IMR-90 (cell line): ENCODE measurements at places on chromosomes 4 and X. TPM values are rescaled to one million over a fixed set of nuclear protein-coding genes. Genes with fewer than 3 reads are reported as not detected.

The UNC5C gene
- under 0.01 TPM in 1 of 2 replicates, not detected in the other for total RNA-seq

The CCDC158 gene
- total RNA-seq = not detected in 2 replicates

The ARX gene
- not detected in 2 replicates for total RNA-seq

The ODAPH gene
- not detected in 2 replicates for total RNA-seq

The EREG gene
- total RNA-seq = 0.36 and 1.1 TPM in 2 replicates

The ARFIP1 gene
- 30.5 and 37.5 TPM in 2 replicates for total RNA-seq

DNA sequence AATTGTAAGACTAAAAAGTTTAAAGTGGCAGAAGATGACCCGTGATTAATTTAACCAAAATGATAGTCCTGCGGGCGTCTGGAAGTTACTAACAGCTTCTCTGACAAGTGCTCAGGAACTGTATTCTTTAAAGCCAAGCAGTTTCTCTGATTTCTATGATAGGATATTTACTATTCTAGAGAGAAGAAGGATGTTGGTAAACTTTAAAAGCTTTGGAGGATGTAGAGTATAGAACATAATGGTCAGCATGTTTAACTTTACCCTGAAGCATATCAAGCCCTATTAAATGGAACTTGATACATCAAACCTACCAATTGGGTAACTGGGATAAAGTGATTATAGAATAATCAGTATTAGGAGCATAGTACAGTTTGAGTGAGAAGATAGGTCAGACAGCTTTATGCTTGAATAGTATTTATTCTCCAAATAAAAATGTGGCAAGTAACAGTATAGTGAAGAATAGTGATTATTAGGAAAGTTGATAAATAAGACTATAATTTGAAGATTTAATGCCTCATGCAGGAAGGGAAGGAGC, 1.8 kb downstream of the STIM2 start:
- no peak for DNase-seq

GRCh38 chrX:23235051-23235450, 99.6 kb upstream of the PTCHD1 start:
- no peak for DNase-seq

DNA sequence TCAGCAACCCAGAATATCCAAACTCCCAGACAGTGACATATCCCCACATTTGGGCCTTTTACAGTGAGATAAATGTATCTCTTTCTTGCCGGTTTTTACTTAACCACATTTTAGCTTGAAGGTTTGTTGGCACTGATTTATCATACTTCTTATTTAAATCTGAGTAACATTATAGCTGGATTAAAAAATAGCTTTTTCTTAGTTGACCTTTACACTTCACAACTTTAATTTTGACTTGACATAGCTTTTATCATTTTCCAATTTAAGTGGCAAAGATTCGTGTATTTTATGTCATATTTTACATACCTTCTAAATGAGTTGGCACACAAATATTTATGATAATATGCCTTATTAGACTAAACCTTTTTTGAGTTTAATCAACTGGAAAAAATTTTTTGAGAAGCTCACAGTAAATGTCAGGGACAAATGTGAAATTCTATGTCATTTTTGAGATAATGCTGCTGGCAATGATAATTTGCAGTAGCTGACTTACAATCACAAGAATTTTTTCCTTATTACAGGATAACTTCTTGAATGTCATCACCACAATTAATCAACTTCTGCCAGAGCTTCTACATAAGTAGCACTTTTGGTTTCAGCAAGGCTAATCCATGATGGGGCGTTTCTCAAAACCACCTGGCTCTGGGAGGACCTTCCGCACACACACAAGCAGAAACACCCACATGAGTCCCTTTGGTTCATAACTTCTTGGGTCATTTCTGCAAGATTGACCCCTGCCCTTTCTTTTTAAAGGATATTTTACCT, 80.3 kb downstream of the SYTL5 start:
- no peak for DNase-seq

GRCh38 chr4:177484613-177485021, 42.4 kb upstream of the AGA start:
- DNase-seq = peak; percentile 97

GRCh38 chr4:39910064-39910463, 67.6 kb downstream of the PDS5A start:
- DNase-seq = no peak

DNA sequence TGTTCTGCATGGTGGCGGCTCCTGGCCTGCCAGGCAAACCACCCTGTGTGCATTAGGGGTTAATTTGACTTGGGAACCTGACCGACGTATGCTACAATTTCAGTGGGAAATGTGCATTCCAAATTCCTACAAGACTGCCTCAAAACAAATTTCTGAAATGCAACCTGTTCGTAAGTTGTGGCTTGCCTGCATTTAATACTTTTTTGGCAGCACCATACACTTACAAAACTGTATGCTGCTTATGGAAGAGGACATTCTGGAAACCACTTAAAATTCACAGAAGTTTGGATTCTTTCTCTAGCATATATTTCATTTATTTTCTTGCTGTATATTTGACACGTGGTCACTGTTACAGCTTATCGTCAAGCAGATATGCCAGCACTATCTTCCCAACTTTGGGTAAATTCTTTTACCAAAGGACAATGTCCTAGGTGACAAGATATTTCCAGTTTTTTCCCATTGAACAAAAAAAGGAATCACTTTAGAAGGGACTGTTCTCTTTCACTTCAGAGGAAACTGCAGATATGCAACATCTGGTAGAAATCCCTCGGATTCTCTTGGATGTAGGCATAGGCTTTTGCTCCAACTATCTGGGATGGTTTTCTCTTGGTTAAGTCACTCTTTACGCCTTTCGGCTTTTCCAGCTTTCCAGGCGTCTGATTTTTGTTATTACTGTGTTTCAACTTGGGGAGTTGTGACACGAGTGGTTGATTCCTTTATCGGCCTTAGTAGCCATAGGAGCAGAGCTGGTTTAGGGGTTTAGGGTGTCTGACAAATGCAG, 9.7 kb upstream of the TENM3 start:
- DNase-seq = no peak

DNA sequence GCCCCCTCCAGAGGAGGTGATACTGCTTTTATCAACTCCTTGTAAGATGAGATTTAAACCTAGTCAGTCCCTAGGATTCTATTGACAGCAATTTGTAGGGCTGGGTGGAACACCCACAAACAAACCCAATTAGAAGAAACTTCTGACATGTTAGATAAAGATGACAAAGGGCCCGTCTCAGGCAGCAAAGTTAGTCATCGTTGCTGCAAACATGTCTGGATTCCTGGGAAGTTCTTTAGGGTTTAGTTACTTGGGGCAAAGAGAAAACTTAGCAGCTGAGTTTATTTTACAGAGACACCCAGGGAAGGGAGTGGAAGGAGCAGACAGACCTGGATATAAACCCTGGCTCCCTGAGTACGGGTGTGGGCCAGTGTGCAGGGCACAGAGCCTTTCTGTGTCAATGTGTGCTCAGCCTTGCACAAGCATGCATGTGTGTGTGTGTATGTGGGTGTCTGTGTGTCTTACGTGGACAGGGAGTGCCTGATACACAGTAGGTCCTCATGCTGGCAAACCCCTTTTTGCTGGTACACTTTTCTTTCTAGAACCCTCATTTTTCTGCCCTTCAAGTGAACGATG, 130.0 kb upstream of the STX18 start:
- peak; percentile 54 for DNase-seq

DNA sequence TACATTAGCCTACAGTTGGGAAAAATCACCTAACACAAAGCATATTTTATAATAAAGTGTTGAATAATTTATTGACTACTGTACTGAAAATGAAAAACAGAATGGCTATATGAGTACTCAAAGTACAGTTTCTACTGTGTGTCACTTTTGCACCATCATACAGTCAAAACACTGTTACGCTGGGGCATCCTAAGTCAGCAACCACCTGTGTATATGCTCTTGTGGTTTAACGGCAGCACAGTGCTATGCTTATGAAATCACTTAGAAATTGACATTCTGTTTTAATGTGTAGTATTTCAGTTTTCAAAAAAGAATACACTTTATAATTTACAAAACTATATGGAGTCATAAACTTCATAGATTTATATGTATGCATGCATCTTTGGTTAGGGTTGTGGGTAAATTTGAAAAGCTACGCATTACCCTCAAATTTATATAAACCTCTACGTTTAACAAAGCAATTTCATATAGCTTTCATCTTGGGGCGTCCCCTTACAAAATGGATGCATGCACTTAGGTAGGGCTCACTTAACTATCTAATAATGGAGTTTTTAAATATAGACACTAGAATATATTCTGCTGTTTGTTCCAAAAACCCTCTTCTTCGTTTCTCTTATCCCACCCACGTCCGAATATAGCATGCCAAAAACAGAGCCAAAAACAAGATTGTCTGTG, 690 bp upstream of the NEIL3 start:
- DNase-seq = no peak

DNA sequence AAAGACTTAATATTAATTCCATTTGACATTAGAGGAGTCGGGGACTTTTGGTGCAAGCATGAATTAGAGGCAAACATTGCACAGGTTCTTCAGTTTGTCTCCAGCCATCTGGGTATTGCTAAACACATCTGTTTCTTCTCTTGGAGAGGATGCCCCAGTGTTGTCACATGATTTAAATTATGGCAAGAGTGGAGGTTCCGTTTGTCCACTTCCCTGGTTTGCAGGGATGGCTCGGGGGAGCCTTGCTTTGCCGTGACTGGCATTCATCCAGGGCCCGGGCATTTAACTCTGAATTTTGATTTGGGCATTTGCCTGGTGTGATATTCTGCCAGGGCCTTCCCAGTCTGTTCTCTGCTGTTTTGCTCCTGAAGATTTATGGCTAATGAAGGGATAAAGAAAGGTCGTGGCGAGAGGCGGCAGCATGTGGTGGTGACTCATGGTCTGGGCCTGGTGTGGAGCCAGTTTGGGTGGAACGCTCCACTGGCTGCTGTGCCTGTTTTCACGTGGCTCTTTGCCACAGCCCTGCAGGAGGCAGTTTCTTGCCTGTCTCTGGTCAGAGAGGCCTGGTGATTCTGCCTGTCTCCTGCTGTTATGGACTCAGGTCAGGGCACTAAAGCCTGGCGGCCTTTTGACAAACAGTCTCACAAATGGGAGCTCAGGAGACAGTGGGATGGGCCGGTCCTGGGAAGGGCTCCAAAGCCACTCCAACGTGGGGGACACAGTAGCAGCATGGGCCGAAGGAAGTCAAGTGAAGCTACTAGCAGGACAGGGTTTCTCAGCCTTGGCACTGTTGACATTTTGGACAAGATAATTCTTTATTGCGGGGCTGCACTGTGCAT, 99.4 kb upstream of the PGRMC2 start:
- DNase-seq = peak; percentile 97

DNA sequence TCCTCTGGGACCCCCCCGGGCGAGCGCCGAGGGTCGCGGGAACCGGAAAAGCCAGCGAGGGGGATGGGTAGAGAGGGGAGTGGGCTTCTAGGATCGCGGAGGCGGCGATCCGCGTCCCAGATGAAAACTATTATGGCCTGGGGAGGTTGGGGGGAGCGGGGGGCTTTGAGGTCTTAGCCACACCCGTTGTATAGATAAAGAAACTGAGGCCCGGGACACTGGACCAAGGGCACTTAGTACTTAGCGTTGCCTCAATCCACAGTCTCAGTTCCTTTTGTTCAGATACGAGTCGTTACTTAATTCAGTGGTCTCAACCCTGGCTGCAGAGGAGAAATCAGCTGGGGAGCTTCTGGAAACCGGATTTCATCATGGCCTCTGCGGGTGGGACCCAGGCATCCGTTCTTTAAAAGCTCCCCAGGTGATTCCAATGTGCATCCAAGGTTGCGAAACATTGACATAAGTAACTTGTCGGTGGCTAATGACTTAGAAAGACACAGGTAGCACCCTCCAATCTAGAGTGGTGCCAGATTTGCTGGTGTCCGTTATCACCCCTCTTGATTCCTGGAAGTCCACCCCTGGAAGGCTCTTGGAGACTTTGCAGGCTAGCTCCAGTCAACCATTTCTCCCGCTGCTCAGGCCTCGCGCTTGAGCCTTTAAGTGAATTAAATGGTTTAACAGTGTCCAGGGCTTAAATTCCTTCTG, 90.7 kb downstream of the GEMIN8 start:
- DNase-seq = no peak

DNA sequence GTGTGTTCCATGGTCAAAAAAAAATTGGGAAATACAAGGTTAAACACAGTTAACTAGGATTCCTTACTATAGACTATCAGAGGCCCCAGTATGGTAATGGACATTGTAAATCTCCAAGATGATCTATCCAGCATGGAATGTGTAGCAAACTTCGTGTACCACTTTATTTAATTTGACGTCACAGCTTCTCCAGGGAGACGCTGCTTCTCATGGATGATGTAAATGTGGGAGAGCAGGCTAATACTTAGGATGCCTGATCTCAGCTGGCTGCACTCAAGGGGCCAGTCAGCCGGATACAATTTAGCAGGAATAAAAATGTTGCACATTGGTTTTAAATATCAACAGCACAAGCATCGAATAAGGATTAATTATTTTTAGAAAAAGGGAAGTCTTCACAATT, 111.7 kb upstream of the HPF1 start:
- DNase-seq = peak; percentile 2

DNA sequence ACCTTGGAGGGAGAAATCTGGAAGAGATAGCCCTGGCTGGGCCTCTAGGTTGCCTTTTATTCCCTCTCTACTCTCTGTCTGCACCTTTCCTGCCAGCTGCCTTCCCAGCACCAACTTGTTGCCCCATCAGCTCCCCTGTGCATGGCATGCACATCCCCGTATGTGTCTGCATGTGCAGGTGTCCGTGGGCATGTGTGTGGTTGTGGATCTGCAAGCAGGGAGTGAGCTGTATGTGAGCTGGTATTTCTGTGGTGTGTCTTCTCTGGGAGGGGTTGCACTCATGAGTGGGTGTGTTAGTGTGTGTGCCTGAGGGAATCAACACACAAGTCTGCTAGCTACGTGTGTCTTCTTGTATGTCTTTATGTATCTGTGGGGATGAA, 9.9 kb downstream of the L1CAM start:
- DNase-seq = no peak

- DNase-seq = peak; percentile 60
These were observed 147.4 kb downstream of the SMIM20 start for GRCh38 chr4:26061248-26061986.

- no peak for DNase-seq
These were observed 37.7 kb upstream of the LRBA start for GRCh38 chr4:151052785-151053184.

DNA sequence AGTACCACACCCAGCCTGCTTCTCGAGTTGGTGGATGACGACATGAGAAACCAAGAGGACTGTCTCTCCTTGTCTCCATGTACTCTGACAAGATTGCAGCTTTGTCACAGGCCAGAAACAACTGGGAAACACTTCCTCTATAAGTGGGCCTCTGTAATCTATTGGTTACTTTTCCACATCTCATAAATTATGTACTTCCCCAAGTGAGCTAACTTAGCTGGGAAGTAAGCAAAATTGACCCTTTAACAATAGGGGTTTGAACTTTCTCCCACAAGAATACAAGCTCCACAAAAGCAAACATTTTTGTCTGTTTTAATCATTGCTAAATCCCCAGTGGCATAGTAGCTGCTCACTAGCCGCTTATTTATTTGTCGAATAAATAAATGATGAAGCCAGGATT, 14.1 kb upstream of the USO1 start:
- no peak for DNase-seq

DNA sequence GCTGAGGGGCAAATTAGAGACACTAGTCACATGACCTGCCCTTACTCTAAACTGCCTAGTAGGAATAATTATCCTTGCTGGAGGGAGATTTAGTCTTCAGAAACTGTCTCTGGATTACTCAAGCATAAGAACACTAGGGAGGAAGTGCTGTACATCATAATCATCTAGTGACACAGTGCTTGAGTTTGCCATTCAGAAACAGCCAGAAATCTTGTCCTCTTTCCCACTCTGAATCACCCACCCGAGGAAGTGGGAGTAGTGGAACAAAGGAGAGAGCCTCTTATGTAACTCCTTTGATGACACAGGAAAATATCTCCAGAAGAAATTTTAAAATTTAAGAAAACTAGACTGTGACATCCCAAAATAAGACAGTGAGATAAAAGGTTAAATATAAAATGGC, 69.3 kb upstream of the PCDH19 start:
- no peak for DNase-seq
